ENCODE measurements at places on chromosomes 3 and 15. TPM values are rescaled to one million over a fixed set of nuclear protein-coding genes. Genes with fewer than 3 reads are reported as not detected.

Gene CPN2
- not detected for total RNA-seq

GRCh38 chr15:78075490-78076230 lies 1.9 kb downstream of the TBC1D2B start:
- DNase-seq = peak; percentile 68

DNA sequence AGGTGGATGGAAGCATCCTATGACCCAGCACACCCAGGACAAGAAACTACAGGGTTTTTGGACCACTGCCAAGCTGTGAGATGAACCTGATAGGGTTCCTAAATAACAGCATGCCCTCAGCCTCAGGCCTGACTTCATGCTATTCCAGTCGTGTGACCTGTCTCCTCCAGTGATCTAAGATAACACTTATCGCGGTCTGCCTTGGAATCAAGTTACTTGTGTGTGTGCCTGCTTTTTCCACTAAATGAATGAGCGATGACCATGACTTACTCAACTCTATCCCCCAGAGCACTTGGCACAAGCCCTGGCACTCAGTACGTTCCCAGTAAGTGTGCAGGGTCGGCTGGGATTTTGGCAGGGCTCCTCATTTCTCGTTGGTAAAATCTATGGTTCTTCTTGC lies 172.7 kb upstream of the TP63 start:
- DNase-seq = no peak

DNA sequence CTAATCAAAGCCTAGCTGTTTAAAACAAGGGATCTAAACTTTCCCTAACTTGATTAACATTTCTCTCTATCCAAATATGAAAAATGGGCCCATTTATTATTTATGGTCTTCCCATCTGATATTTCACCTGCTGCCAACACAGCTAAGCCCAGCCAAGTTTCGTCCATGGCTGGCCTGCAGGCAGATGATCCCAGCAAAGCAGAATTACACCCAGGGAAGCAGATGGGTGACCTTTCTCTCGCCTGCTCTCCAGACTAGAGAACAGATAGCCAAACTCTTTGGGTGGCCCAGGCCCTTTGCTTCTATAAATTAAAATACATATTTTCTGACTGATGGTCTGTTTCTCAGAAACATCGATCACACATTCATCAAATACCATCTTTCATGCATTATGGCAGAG lies 1038.8 kb downstream of the AGBL1 start:
- DNase-seq = no peak

GRCh38 chr3:194203482-194204041 lies 67.6 kb downstream of the HES1 start:
- DNase-seq = no peak

- no peak for DNase-seq
These were observed 19.4 kb upstream of the ALDH1A3 start for GRCh38 chr15:100859970-100860828.

DNA sequence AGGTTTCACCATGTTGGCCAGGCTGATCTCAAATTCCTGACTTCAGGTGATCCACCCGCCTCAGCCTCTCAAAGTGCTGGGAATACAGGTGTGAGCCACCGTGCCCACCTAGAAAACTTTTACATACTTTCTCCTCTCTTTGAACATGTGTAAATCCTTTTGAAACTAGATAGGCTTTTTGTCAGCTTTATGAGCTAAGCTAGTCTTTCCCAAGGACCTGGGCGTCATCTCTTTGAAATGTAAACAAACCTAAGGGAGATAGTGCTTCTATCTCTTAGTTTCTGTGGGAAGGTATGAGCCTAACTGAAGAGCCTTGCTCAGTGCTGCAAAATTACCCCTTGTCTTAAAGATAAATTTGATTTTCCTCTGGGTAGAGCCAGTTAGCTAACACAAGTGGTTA lies 4.8 kb downstream of the CX3CR1 start:
- DNase-seq = no peak

- DNase-seq = no peak
These were observed 93.1 kb upstream of the SLC6A11 start for GRCh38 chr3:10722911-10723310.

DNA sequence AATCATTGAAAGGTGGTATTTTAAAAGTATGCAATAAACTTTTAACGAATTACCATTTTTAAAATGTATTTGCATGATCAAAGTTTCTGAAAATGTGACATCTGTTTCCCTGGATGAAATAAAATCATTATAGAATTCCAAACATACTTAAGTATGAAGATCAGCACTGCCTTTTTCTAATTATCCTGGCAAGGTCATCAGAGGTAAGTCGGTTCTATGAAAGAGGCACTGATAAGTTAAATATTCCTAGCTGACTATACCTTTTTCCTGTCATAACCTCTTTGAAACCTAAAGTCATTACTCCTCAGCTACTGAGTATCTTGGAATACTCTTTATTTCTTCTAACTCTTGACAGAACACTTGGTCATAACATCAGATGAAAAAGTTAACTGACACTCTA lies 406.1 kb upstream of the ALCAM start:
- DNase-seq = no peak

- DNase-seq = no peak
These were observed 127.3 kb downstream of the IGF1R start for GRCh38 chr15:98775498-98776230.

DNA sequence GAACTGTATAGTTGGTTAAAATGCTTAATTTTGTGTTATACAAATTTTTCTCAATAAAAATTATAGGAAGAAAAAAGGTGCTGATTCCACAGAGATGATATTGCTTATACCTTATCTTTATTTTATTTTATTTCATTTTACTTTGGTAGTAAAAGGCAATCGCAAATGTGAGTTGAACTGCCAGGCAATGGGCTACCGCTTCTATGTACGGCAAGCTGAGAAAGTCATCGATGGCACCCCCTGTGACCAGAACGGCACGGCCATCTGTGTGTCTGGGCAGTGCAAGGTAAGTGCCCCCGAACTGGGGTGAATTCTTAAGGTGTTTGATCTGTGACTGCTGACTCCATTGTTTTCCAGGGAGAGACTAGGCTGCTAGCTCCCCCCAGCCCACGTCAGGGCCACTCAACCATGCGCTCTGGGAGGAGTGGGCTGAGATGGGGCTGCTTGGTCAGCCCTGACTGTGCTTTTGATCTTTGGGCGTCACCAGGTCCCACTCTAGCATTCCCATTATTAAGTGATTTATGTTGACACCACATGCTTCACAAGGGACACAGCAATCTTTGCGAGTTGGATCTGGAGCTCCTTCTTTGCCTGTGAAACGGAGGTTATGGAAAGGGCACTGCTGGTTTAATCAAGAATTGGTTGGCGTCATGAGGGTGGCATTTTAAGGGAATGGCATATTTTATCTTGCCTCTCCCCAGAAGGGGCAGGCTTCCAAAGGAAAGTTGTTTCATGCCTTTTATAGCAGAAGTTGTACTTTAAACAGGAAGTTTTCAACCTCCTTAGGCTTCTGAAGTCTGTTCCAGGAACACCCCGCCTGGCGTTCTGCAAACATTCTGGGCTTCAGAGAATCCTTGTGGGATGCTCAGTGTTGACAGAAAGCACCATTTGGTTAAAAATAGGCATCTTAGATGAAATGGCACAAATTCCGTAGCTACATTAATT lies 296.5 kb downstream of the THSD4 start:
- peak; percentile 38 for DNase-seq
